ENCODE measurements at places on chromosomes 3 and 15. TPM values are rescaled to one million over a fixed set of nuclear protein-coding genes. Genes with fewer than 3 reads are reported as not detected.

DNA sequence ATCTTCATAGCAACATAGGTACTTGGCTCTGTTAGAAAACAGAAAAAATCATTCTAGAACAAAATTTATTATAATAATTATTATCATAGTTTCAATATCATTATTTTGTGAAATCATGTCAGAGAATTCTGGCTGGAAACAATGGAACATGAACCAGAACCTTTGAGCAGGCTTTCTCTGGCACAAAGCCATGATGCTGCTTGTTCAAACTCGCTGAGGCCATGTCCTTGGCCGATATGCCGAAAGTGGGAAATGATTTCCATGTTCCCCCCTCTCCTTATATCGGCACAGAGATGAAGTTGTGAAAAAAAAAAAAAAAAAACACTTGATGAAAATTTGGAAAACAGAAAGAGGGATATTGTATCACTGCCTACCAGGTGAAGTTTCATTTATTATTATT is 49.0 kb upstream of the MRPL3 start:
- H3K27ac ChIP-seq: no peak overlapping the region
- no peak overlapping the region for H3K4me3 ChIP-seq
- no peaks in the 10 kb centered on the region for H3K36me3 ChIP-seq
- no peaks in the 10 kb centered on the region for H3K27me3 ChIP-seq
- DNase-seq: peak; percentile 39

DNA sequence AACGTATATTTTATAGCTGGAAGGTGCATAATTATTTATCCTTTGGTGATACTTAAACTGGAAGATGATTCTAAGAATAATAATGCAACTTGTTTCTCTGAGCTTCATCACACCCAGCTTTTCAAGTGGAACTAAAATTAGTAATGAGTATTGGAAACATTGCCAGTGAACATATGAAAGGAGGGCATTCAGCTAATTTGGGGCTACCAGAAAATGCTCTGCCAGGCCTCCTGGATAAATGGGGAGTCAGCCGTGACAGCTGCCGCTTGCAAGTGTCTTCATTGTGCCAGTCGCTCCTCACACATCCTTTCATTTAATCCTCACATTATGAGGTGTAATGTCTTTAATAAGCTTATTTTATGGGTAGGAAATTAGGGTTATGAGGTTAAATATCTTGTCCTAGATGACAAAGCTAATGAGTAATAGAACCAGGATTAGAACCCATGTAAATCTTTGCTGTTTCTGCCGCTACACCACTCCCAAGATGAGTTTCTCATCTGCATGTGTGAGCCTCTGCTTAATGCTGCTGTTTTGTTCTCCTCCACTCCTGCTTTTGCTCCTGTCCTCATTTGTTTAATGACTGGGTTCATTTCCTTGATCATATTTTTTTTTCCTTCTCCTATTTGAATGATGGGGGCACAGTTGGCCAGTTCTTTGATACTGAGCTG is 155.7 kb downstream of the PLCL2 start:
- DNase-seq: no peak
- H3K36me3 ChIP-seq: no peaks in the 10 kb centered on the region
- H3K27ac ChIP-seq: no peak overlapping the region
- H3K4me3 ChIP-seq: no peak overlapping the region
- H3K27me3 ChIP-seq: no peaks in the 10 kb centered on the region

GRCh38 chr3:118628704-118629341 is 405.8 kb downstream of the IGSF11 start:
- no peak overlapping the region for H3K27ac ChIP-seq
- no peaks in the 10 kb centered on the region for H3K4me1 ChIP-seq
- H3K36me3 ChIP-seq: no peaks in the 10 kb centered on the region
- no peaks in the 10 kb centered on the region for H3K27me3 ChIP-seq
- H3K4me3 ChIP-seq: no peak overlapping the region

DNA sequence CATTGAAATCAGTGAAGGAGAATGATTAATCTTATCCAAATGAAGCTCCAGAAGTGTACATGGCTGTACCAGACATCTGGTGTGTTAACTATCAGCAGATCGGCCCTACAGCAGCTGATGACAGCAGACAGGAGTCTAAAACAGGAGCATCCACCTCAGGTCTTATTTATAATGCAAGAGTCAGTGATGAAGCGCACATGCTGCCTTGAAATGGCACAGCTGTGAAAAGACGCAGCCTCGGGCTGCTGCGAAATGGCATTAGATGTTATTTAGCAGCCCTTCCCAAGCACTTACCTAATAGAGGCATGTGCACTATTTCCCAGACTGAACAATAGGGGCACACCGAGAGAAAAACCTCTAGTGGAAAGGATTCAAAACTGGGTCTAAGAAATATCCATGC is 472.3 kb upstream of the CBLB start:
- no peaks in the 10 kb centered on the region for H3K4me1 ChIP-seq
- no peak for DNase-seq
- peak overlapping the region; percentile 30 for H3K4me3 ChIP-seq
- no peak overlapping the region for H3K27ac ChIP-seq
- no peaks in the 10 kb centered on the region for H3K27me3 ChIP-seq
- H3K36me3 ChIP-seq: no peaks in the 10 kb centered on the region

GRCh38 chr15:47857014-47857775 is 139.9 kb downstream of the SEMA6D start:
- H3K36me3 ChIP-seq: no peaks in the 10 kb centered on the region
- no peaks in the 10 kb centered on the region for H3K4me1 ChIP-seq
- H3K27me3 ChIP-seq: no peaks in the 10 kb centered on the region
- H3K4me3 ChIP-seq: no peak overlapping the region
- no peak overlapping the region for H3K27ac ChIP-seq

DNA sequence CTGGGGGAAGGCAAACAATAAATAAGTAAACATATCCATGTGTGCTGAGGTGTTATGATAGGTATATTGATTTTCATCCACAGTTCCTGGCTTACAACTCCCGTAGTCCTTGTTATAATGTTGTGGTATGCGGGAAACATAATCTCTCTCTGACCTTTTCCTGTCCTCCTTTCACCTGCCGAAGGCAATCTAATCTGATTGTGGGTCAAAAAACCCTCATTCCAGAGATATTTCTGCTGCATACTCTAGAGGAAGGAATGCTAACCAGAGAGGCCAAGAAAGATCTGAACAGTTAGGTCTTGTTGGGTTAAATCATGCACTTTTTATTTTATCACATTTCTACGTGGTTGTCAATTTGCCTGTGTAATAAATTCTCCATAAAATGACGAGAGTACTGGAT is 383.6 kb upstream of the SEMA6D start:
- no peaks in the 10 kb centered on the region for H3K36me3 ChIP-seq
- no peaks in the 10 kb centered on the region for H3K27me3 ChIP-seq
- H3K27ac ChIP-seq: no peak overlapping the region
- DNase-seq: no peak
- H3K4me3 ChIP-seq: no peak overlapping the region

DNA sequence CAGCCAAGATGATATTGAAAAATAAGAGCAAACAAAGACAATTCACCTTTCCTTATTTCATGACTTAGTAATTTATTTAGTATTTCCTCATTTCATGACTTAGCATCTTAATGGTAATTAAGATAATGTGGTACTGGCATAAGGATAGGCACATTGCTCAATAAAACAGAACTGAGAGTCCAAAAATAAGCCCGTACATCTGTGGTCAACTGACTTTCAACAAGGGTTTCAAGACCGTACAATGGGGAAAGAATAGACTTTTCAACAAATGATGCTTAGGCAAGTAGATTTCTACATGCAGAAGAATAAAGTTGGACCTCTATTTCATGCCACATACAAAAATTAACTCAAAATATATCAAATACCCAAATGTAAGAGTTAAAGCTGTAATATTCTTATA is 603 bp upstream of the PYDC2 start:
- no peak overlapping the region for H3K4me3 ChIP-seq
- no peak for DNase-seq
- no peaks in the 10 kb centered on the region for H3K36me3 ChIP-seq
- no peaks in the 10 kb centered on the region for H3K27me3 ChIP-seq
- no peak overlapping the region for H3K27ac ChIP-seq

- DNase-seq: no peak
- H3K4me3 ChIP-seq: no peak overlapping the region
- no peaks in the 10 kb centered on the region for H3K4me1 ChIP-seq
- H3K27me3 ChIP-seq: no peaks in the 10 kb centered on the region
- no peaks in the 10 kb centered on the region for H3K36me3 ChIP-seq
These were observed 412.9 kb upstream of the GRM7 start for GRCh38 chr3:6448011-6448410.

DNA sequence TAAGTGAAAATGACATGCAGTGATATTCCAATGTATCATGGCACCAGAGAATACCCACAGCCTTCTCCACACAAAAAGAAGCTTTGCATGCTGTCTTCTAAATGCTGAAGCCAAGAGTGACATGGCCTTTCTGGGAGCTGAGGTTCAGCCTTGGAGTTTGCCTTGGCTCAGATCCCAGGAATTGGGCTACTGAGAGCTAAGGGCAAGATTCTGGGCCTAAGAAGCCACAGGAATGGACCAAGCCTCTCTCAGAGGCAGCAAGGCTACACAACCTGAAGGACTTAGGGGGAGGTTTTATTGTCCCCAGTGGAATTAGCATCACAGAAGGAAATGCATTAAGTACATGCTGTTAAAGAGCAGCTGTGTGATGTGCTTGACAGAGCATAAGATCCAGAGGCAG is 1078.5 kb downstream of the TUSC7 start:
- H3K4me1 ChIP-seq: no peaks in the 10 kb centered on the region
- no peak for DNase-seq
- no peak overlapping the region for H3K27ac ChIP-seq
- no peak overlapping the region for H3K4me3 ChIP-seq

- no peak for DNase-seq
- peaks cover 4% of the 10 kb centered on the region for H3K4me1 ChIP-seq
- no peaks in the 10 kb centered on the region for H3K27me3 ChIP-seq
- no peak overlapping the region for H3K4me3 ChIP-seq
- H3K36me3 ChIP-seq: no peaks in the 10 kb centered on the region
These were observed 9.5 kb downstream of the EDEM1 start for GRCh38 chr3:5197022-5197421.

DNA sequence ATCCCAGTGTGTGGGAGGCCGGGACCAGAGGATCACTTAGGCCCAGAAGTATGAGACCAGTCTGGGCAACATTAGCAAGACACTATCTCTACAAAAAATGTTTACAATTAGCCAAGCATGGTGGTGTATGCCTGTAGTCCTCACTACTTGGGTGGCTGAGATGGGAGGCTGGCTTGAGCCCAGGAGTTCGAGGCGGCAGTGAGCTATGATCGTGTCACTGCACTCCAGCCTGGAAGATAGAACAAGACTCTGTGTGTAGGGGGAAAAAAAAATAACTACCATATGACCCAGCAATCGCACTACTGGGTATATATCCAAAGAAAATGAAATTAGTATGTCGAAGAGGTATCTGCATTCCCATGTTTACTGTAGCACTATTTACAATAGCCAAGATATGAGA is 22.6 kb downstream of the RYK start:
- H3K27ac ChIP-seq: no peak overlapping the region
- no peaks in the 10 kb centered on the region for H3K27me3 ChIP-seq
- H3K4me1 ChIP-seq: no peaks in the 10 kb centered on the region
- H3K4me3 ChIP-seq: no peak overlapping the region

GRCh38 chr3:143158014-143158988 is 38.7 kb downstream of the CHST2 start:
- H3K27me3 ChIP-seq: no peaks in the 10 kb centered on the region
- H3K4me1 ChIP-seq: no peaks in the 10 kb centered on the region
- DNase-seq: no peak
- H3K4me3 ChIP-seq: no peak overlapping the region

- no peaks in the 10 kb centered on the region for H3K27me3 ChIP-seq
- no peak overlapping the region for H3K4me3 ChIP-seq
- no peaks in the 10 kb centered on the region for H3K36me3 ChIP-seq
- H3K4me1 ChIP-seq: peaks cover 15% of the 10 kb centered on the region
These were observed 12.6 kb upstream of the RPS17 start for GRCh38 chr15:82552861-82553260.

Gene GOLGB1
- total RNA-seq: 95.4 TPM

Gene IGSF10
- 14.4 TPM for total RNA-seq

Gene MOBP
- total RNA-seq: not detected

Gene CAPN7
- 112 TPM for total RNA-seq

Gene FGD5
- total RNA-seq: 28.2 TPM
